RPMI7951 (cell line): ENCODE measurements at places on chromosomes 16 and 17.

GRCh38 chr17:75942473-75942872 is 1.6 kb upstream of the FBF1 start:
- DNase-seq, result no peak

DNA sequence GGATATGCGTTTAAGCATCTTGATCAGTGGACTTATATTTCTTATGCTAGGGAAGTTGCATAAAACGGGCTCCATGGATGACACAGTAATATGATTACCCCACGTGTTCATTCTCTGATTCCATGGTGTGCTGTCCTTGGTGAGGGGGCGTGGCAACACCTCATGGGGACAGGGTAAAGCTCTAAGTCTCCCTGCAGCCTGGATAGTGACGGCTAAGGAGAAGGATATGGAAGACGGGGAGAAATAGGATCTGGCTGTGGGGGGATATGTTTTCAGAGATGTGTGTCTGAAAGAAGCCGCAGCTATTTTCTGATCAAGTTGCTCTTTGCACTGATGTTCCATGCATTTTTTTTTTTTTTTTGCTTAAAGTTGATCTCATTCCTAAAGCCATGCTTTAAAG is 84.3 kb downstream of the MARCHF10 start:
- DNase-seq, result peak; percentile 60

DNA sequence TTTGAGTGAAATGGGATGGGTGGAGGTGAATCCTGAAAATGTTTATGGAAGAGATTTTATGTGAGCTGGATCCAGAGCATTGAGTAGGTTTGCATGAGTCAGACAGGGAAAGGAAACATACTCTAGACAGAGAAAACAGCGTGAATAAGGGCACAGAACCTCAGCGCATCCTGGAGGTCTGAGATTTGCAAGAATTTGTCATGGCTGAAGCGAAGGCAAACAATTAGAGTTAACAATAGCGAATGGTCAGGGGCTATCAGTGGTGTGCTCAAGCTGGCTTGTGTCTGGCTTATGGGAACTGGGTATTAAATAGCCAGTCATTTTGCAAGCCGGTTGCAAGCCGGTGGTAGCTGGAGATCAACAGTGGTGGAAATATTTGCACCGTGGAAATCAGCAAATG is 36.4 kb downstream of the MAP2K6 start:
- DNase-seq, result no peak

GRCh38 chr16:13245713-13246377 is 344.4 kb downstream of the SHISA9 start:
- DNase-seq, result no peak

DNA sequence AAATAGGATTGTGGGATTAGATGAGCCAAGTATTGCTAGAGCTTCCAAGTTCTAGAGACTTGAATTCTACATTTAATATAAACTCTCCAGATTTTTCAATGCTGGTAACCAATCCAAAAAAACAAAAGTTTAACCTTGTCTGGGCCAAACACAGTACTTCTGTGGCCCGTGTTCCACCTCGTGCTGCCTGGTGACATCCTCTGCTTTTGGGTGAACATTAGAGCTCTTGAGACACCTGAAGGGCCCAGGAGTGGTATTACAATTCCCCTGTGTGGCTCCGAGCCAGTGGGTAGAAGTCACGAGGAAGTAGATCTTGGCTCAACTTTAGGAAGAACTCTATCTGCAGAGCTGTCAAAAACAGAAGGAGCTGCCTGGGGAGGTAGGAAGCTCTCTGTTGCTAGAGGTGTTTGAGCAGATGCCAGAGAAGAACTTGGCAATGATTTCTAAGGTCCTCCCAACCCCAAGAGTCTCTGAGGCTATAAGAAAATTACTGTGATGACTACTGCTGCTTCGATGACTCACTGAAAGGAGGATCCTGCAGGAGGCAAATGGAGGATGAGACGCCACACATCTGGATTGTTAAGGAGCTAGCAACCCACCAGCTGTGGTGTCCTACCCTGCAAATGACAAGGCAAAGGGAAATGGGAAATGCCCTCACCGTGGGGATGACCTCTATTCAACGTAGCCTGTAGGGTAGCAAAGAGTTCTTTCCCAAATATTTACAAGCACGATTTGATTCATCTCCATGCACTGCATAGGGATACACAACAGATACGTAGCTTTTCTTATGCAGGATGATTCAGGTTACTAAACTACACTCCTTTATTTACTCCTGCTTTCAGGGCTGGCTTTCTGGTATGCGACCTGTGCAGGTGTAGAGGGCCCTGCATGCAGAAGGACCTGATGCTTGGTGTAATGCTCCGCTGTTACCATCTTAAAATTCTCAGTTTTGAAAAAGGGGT is 45.8 kb upstream of the GAS7 start:
- DNase-seq, result peak; percentile 86

DNA sequence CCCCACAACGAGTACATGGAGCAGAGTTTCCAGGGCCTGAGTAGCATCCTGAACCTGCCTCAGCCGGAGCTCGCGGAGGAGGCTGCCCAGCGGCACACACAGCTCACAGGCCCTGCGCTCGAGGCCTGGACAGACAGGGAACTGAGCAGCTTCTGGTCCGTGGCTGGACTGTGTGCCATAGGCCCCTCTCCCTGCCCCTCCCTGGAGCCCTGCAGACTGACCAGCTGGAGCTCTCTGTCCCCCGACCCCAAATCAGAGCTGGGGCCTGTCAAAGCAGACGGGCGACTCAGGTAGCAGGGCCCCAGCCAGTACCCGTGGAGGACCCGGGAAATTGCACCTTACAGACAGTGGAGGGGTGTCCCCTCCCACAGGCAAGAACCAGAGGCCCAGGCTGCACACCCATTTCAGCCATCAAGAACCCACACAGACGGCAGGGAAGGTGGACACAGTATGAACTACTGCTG is 13.0 kb downstream of the MRPL27 start:
- no peak for DNase-seq

DNA sequence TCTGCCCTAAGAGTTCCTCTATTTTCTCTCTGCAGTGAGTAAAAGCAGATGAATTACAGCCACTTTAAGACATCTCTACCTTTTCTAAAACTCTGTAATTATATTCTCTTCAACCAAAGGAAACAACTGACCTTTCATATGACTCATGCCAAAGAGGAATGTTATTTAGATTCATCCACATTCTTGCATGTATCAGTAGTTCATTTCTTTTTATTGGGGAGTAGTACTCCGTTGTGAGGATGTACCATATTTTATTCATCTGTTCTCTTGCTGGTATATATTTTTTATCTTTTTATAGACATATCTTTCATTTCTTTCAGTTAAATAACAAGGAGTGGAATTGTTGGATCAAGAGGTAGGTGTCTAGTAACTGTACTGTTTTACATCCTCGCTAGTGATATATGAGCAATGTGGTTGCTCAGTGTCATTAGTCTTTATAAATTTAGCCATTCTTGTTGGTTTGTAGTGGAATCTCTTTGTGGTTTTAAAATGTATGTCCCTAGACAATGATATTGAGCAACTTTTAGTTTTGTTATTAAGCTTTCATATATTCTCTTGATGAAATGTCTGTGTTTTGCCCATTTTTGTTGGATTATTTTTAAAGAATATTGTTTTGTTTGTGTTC is 7.8 kb upstream of the MYH8 start:
- DNase-seq, result no peak

GRCh38 chr17:35006961-35007360 is 26.6 kb downstream of the LIG3 start:
- DNase-seq, result no peak

DNA sequence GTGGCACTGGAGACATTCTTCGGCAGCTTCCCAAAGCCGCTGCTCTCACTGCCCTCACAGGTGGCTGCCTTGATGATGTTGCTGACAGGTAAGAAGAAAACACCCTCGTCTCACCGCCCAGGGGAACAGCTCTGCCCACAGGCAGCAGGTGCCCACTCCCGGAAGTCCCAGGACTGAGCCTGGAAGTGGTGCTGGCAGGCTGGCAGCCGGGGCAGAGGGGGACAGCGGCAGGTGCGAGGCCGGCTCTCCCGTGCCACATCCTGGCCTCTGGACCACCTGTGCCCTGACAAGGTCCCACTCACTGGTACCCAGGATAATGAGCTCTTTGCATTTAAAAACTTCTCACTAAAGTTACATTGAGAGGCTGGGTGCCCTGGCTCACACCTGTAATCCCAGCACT is 20.4 kb downstream of the CEP131 start:
- DNase-seq, result no peak

DNA sequence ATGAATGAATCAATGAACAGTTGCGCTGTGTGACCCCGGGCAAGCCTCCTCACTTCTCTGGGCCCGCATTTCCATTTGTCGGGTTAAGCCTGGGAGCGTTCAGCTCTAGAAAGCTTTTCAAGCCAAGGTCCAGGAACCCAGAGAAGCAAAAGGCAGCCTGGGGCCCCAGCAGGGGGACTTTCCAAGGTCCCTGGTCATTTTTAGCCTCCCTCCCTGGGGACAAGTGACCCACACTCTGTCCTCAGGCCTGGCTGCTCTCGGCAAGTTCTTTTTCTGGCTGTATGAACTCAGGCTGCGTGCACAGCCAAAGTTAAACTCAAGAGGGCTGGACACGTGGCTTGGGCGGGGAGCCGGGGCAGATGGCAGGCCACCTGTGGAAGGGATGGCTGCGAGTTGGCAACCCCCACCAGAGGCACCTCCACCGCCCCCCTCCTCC is 41.4 kb upstream of the CIBAR2 start:
- DNase-seq, result no peak

DNA sequence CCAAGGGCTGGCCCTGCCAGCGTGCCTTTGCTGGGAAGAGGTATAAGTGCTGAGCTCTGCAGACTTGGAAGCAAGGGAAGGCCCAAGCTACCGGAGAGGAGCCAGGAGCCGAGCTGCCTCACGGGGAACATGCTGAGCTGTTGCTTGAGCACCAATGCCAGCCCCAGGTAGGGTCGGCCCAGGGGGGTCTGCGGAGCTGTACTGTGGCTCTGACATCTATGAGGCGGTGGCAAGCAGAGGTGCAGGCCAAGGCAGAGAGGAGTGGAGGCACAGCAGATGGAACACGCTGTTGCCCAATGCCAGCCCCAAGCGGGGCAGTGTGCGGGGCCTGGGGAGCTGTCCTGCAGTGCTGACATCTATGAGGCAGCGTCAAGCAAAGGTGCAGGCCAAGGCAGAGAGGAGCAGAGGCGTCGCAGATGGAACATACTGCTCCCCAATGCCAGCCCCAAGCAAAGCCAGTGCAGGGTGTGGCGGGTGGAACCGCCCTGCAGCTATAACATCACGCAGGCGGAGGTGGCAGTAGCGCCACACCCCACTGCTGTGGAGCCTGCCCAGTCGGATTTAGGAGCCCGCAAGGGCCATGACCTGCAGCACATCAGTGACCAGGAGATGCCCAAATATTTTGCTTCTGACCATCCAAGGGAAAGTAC is 10.0 kb downstream of the GGA2 start:
- DNase-seq, result no peak

GRCh38 chr17:56581635-56582627 is 11.6 kb upstream of the NOG start:
- no peak for DNase-seq

- peak; percentile 59 for DNase-seq
These were observed 793.3 kb upstream of the SOX9 start for GRCh38 chr17:71327376-71328059.

DNA sequence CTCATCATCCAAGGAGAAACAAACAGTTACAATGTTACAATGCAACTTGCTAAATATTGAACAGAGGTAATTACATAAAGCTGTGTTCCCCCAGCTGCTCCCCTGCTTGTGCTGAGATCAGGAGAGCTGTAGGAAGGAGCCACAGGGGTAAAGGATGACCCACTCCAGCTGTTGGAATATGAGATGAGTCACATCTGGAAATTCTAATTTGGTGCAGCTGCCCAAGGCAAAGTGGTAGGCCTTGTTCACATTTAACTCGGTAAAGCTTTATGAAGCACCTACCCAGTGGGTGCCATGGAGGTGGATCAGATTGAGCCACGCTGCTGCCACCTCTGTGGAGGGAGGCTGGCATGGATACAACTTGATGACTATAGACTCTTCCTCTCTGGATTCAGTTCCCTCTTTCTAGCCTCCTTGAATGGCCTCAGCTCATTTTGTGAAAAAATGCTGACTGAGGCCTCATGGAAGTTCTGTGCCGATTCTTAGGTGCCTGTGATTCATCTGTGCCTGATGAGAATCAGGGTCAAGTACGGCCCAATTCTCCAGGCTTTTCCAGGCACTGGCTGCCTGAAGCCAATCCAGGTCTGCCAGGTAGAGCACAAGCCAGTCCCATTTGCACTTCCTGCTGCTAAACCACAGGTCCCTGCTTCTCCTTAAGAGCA is 7.4 kb downstream of the ZNF689 start:
- peak; percentile 51 for DNase-seq

GRCh38 chr17:69764146-69764545 is 310.9 kb upstream of the KCNJ16 start:
- no peak for DNase-seq

- no peak for DNase-seq
These were observed 133.3 kb downstream of the PARN start for GRCh38 chr16:14496786-14497185.

DNA sequence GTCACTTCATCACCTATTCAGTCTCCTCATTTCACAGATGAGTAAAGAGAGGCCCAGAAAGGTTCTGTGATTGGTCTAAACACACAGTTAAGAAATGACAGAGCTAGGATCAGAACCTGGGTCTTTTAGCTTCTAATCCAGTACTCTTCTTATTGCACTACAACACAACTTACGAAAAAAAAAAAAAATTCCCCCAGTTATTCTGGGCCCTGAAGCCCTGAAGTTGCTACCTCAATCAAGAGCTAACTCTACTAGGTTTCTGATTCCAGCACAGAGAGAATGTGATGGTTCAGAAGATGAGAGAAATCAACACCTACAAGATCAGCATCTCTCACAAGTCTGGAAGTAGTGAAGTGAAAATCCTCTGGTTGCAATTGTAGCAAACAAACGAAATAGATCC is 37.3 kb downstream of the GRB7 start:
- DNase-seq, result no peak

- DNase-seq, result peak; percentile 8
These were observed 48.0 kb upstream of the CDYL2 start for GRCh38 chr16:80852261-80852872.

DNA sequence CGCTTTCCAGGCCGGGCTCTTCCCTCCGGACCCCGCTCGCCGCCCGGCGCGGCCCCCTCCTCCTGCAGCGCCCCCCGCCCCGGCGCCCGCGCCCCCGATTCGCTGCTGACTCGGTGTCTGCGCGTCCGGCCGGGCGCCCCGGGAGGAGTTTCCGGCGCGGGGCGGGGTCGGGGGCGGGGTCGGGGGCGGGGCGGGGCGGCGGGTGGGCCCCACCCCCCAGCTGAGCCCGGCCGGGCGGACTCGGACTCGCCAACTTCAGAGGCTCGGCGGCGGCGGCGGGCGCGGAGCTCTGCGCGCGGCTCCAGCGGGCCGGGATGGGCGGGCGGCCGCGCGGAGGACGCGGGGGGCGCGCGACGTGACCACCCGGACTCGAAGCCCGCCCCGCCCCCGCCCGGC is at the start of gene METRNL:
Gene METRNL (plus strand): TSS at position 258 of the 396 bp plus-strand sequence. CDS start 207 bp downstream, outside the sequence.
- peak; percentile 61 for DNase-seq

DNA sequence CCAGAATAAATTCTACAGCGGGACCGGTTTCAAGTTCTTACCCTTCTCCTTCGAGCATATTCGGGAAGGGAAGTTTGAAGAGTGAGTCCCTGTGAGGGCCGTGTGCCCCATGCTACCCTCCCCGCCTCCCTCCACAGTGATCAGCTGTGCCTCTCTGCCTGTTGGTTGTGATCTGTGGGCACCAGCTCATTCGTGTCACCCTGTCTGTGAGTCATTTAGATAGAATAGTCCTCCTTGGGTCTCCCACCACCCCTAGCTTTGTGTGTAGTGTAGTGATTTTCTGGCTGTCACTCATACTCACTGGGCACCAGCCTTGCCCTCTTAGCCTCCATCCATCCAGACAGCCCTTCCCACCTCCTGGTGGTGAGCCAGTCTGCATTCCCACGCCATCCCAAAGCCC is 15.0 kb upstream of the NAGLU start:
- DNase-seq, result peak; percentile 62

GRCh38 chr16:84443166-84443802 is 61.2 kb downstream of the MEAK7 start:
- DNase-seq, result no peak
